Ammon's horn (tissue), 1 donor: ENCODE measurements at places on chromosomes 5 and 9.

GRCh38 chr9:268616-269015 is 54.0 kb downstream of the DOCK8 start:
- no peak for DNase-seq

DNA sequence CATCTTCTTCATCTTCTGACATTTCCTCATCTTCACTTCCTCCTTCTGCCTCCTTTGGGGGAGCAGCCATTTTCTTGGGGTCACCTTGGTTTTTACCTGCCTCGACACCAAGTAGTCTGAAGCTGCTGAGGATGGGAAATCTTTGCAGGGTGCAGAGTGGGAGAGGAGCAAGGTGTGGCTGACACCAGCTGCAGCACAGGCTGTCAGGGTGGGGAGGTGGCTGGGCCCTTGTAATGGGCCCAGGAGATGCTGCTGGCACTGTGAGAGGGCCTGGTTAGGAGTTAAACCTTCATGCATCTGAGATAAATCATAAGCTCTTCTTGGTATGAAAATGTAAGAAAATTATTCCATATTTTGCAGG is 7.7 kb downstream of the RABL6 start:
- no peak for DNase-seq

DNA sequence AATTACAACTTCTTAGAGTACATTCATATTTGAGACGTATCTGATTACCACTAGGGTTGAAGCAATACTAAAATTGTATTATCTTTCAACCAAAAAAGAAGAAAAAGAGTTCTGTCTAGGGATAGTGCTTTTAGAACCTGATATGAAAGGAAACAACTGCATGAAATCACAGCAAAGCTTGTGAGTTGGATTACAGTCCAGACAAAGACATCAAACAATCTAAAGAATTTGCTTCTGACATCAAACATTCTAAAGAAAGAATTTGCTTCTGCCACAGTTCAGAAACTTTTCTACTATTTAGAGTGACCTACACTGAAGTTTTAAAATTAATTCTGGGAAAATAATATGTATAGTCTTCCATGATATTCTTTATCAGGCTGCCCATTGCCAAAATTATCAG is 1141.1 kb upstream of the ACO1 start:
- no peak for DNase-seq

- peak; percentile 18 for DNase-seq
Measured at GRCh38 chr9:14909961-14910805, at the start of gene FREM1. Gene FREM1 (minus strand): TSS chr9:14910428. CDS start chr9:14868977, 41,451 bp downstream.

DNA sequence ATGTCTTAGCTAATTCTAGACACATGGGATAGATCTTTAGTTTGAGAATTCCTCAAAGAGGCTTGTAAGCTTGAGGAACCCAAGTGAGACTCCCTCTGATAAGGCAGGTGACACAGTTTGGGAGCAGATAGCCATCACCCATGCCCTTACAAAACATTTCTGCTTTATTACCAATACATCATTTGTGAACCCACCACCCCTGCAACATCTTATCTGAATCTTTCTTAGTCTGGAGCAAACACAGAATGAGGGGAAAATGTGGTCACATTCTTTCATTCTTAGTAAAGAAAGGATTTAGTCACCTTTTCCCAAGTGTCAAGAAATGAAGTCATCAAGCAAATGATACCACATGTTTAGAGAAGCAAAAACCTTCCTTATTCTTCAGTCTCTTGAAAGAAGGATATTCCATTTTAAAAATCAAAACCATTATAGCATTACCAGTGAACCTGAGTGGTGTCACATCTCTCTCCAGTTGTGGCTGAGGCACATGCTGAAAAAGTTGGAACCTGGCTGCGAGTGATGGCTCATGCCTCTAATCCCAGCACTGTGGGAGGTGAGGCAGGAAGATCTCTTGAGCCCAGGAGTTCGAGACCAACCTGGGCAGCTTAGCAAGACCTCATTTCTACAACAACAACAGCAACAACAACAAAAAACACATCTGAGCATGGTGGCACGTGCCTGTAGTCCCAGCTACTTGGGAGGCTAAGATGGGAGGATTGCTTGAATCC is 65.9 kb downstream of the PRKACG start:
- no peak for DNase-seq

GRCh38 chr9:84822589-84823233 is 153.2 kb downstream of the NTRK2 start:
- DNase-seq: no peak

DNA sequence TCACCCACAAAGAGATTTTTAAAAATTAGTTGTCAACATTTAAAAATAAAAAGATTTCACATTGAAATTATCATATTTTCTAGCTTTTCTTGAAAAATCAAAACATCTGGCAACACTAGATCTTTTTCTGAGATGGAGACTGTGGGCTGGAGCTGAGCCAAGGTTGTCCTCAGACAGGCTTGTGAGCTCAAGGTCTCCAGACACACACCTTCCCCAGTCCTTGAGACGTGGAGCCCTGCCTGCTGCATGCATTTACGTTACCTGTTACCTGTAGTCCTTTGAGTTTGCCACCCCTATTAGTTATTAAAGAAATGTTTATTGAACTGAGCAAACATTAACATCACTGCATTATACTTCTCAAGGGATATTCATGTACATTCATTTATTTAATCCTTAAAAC is 87.5 kb upstream of the TLE1 start:
- DNase-seq: no peak

- DNase-seq: no peak
Measured at GRCh38 chr9:88767504-88767790, 223.8 kb upstream of the S1PR3 start.

GRCh38 chr9:29001006-29001405 is 1427.7 kb upstream of the C9orf72 start:
- DNase-seq: no peak

- DNase-seq: no peak
Measured at GRCh38 chr5:133420440-133421301, 191.7 kb downstream of the FSTL4 start.

DNA sequence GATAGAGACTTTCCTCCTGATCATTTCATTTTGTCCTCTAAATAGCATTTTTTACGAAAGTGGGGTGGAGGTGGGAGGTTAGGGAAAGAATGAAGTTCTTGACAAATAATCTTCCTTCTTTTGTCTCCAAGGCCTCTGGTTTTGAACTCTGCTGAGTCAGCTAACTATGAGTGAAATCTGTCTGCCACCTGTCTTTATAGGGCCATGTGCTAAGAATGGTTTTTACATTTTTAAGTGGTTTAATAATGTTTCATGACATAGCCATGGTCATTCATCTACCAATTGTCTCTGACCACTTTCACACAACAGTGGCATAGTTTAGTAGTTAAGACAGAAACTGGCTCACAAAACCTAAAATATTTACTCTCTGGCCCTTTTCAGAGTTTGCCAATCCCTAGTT is 7.6 kb downstream of the MAN2A1 start:
- no peak for DNase-seq
